BJ (cell line): ENCODE measurements at places on chromosomes 3 and 15.

GRCh38 chr3:121957674-121958415, 63.6 kb downstream of the SLC15A2 start:
- DNase-seq = no peak

- DNase-seq = no peak
These were observed 6.9 kb upstream of the RFTN1 start for GRCh38 chr3:16520241-16520969.

DNA sequence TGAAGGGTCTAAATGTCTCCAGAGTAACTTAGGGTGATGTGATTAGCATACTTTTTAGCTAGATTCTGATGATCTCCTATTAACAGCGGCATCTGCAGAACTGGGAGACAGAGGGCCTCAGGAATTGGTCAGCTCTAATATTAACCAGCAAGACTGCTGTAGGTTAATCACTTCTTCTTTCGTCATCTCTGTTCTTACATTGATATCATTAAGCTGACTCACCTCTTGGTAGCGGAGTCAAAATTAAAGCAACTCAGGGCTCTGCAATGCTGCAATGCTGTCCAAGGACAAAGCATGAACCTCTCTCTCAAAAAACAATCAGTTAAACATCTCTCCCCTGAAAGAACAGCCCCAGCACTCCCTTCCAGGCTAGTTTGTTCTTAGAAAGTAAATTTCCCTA, 57.5 kb upstream of the TRA2B start:
- peak; percentile 12 for DNase-seq

GRCh38 chr3:134833453-134834163, 38.5 kb downstream of the EPHB1 start:
- no peak for DNase-seq

- no peak for DNase-seq
These were observed 27.7 kb downstream of the RAB7A start for GRCh38 chr3:128753715-128754114.

GRCh38 chr3:64321747-64322146, 96.5 kb upstream of the PRICKLE2 start:
- no peak for DNase-seq

DNA sequence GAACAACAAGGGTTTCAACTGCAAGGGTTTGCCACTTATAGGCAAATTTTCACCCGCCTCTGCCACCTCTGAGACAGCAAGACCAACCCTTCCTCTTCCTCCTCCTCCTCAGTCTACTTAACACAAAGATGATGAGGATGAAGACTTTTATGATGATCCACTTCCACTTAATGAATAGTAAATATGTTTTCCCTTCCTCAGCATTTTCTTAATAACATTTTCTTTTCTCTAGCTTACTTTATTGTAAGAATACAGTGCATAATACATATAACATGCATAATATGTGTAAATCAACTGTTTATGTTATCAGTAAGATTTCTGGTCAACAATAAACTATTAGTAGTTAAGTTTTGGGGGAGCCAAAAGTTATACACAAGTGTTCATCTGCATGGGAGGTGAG, 77.4 kb downstream of the KLF15 start:
- DNase-seq = no peak

- DNase-seq = no peak
These were observed 124.8 kb upstream of the GOLIM4 start for GRCh38 chr3:168220556-168220955.

- DNase-seq = no peak
These were observed 802.0 kb downstream of the TBL1XR1 start for GRCh38 chr3:176395240-176395639.

GRCh38 chr3:197206913-197207312, 91.5 kb downstream of the DLG1 start:
- DNase-seq = no peak

GRCh38 chr3:130748467-130748861, 1.8 kb upstream of the PIK3R4 start:
- DNase-seq = no peak

DNA sequence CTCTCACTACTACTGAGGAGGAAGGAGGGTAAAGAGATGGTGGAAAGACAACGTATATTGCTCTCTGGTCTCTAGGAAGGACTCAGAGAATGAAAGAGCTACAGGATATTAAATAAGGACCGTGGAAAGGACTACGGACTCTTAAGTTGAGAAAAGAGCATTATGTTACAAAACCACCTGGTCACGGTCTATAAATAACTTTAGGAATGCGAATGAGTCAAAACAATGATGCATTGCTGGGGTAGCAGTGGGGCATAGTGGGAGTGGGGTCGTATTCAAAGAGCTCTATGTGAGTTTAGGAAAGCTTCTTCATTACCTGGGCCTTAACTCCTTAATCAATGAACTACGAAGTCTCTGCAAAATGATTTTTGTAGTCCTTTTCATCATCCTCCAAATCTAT, 295.7 kb upstream of the SOX14 start:
- DNase-seq = no peak

GRCh38 chr3:196883361-196883760, 15.6 kb downstream of the SENP5 start:
- DNase-seq = no peak

DNA sequence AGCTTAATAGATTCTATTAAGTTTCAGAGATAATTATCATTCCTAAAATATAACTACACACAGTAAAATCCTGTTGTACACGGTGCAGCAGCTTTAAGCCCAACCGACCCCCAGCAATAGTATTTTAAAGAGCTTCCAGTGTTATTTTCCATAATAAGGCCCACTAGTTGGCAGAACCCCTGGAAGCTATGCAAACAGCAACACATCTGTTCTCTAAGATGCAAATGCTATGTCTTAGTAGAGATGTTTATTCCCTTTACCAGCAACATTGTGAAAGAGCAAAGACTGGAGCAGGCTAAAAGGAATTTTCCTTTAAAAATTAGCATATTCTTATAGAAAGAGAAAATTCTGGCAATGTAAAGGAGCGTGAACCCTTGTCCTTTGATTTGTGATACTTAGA, 819.7 kb upstream of the ALCAM start:
- DNase-seq = no peak

- DNase-seq = no peak
These were observed 33.3 kb upstream of the TBC1D23 start for GRCh38 chr3:100227511-100227921.

DNA sequence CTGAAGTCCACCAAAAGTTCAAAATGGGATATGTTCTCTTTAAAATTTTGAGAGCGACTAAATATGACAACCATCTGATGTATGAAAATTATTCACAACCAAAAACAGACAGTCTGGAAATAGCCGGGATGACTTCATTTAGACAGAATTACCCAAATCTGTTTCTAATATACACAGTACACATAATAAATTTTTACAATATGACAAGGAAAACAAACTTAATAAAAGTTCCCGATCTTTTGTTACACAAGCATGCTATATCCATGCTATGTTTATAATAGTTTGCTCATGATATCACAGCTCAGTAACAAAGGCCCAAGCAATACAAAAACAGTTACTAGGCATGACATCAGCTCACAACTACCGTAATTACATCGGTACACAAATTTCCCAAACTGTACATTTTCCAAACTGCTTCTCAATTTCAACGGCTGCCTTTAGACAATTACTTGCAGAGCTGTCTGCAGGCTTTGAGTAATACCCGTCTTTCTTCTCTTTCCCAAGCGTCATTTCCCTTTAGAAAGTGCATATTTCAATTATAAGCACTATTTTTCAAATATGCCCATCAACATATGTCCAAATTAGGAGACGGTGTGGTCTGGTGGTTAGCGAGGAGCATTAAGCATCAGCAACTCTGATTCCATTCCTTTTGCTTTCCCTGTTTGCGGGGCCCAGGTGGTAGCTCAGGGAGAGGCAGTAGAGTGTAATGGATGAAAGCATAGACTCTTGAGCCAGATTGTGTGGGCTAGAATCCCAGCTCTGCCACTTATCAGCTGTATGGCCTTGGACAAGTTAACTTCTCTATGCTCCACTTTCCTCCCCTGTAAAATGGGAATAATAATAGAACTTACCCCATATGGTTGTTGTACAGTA, 481.2 kb downstream of the FOXP1 start:
- peak; percentile 96 for DNase-seq

- DNase-seq = no peak
These were observed 104.3 kb upstream of the TSC22D2 start for GRCh38 chr3:150303768-150304167.

GRCh38 chr15:91116113-91117067, 16.3 kb downstream of the SV2B start:
- no peak for DNase-seq

DNA sequence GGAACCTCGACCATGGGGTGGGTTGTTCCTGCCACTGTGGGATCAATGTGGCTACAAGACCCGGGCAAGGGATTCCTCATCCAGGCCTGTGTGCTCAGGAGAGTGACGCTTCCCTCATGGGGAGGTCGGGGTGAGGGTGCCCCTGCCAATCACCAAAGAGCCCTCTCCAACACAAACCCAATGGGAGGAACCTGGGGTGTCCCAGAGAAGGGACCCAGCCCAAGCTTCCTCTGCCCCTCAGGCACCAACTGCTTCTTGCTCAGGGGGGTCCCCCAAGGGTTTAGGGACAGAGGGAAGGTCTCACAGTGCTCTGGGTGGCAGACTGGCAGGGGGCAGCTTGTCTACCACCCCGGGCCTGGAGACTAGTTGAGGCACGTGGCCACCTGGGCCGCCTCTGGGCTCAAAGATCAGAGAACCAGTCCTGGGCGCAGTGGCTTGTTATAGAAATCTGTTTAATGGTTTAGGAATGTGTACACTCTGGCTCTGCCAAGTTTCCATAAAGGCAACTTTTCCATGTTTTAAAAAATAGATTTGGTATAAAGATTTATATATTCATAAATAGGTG, 26.6 kb downstream of the GP9 start:
- DNase-seq = no peak

DNA sequence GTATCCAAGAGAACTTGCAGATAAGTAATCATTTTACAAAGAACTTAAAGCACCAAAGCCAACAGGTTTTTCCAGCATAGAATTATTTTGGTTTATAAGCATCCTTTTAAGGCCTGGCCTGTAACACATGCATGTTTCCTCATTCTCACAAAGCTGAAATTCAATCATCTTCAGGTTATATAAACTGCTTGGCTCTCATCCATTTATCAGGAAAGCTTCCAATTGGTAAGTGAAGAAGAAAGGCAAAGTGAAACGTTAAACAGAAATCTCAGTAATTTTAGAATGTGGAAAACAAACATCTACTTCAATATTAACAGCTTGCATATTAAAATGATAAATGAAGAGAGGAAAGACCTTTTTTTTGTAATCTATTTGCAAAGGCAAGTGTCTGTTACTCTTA, 1.6 kb downstream of the SERP1 start:
- no peak for DNase-seq

DNA sequence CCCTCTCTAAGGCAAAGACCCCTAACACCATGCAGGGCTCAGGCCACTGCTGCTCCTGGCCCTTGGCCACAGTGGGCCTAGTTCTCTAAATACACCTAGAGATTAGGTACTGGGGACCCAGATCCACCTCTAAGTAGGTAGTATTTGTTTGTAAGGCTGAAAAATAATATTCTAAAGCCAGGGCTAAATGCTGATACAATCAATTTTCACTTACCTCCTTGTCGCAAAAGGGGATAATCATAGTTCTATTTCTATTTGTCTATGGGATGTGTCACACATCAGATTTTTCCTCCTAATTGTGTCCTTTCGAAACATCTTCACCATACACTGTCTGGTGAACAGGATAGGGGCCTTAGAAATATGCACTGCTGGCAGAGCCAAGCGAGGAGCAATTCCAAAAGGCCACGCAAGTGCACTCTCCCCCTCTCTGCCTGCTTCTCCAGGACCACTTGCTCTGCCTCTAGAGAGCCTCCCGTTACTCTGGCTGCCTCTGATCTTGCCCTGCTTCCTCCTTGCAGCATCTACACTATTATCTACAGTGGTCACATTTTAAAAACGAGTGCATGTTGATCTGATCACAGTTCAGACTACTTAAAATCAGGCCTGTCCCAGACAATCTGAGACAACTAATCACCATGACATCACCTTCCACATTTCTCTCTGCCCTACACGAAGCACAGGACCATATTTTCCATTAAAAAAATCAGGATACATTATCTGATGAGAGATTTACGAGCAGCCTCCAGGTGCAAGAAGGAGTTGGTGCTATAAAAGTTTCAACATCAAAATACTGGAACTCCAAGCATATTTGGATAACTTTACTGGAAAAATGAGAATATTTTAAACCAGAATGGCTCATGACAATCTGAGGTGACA, 115.4 kb downstream of the MYLK start:
- DNase-seq = no peak

DNA sequence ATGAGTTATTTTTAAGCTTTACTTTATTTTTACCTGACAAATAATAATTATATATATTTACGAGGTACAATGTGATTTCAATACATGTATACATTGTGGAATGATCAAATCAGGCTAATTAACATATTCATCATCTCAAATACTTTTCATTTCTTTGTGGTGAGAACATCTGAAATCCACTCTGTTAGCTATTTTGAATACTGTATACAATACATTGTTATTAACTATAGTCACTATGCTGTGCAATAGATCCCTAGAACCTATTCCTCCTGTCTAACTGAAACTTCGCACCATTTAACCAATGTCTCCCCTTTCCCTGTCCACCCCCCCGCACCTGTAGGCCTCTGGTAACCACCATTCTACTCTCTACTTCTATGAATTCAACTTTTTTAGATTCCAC, 7.9 kb upstream of the SPPL2A start:
- DNase-seq = no peak

GRCh38 chr3:147651107-147651778, 242.1 kb downstream of the ZIC1 start:
- DNase-seq = no peak

DNA sequence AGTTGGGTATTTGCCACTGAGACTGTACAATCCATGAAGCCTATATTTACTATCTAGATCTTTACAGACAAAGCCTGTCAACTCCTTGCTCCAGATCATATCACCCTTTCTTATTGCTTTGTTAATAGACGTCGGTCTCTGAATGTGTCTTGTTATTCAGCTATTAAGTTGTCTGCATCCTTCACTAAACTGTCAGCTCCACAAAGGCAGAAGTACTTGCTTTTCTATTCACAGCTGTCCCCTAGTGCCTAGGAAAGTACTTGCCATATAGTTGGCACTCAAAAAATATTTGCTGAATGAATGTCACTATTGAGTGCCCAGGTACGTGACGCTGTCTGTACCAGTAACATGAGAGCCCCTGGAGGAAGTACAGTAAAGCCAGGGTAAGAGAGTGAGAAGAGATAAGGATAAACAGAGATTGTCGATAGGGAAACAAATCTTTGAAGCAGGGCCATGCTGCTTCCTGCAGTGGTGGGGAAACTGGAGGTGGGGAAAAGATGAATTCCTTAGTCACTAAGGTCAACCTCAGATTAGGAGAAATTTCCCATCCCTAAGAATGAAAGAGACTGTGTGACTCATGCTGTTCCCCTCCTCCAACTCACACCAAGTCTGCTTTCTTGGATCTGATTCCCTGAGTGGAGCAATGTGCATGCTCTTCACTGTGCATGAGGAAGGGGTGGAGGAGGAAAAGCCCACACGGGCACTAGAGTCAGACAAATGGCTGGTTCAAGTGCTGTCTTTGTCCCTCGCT, 36.3 kb downstream of the PRICKLE2 start:
- DNase-seq = peak; percentile 76

- no peak for DNase-seq
These were observed 84.2 kb upstream of the TBL1XR1 start for GRCh38 chr3:177281292-177282118.
